Renal pelvis (tissue), 12 donors: ENCODE measurements at places on chromosomes 16 and 17.

DNA sequence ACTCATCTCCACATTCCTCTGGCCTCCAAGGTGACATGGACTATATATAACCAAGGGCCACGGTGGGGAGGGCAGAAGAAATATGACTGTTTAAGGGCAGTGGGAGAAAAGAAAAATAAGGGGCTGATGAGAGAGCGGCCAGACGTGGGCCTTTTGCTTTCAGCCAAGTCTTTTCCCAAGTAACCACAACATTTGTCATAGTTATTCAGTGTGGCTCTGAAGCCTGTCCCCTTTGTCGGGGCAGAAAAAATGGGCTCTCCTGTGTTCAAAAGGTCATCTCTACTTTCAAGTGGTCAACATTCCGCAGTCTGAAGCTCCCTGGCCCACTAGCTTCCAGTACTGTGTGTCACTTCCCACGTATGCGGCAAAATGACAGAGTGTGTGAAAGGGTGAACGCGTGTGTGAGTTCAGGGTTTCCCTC is 245.4 kb downstream of the NTN1 start:
- DNase-seq = no peak

GRCh38 chr17:48378238-48378637 is 51.8 kb downstream of the SKAP1 start:
- DNase-seq = no peak

- DNase-seq = peak; percentile 62
Measured at GRCh38 chr17:19762515-19762961, 14.4 kb upstream of the ALDH3A1 start.

GRCh38 chr17:1351971-1352370 is 48.1 kb downstream of the YWHAE start:
- no peak for DNase-seq

- DNase-seq = no peak
Measured at GRCh38 chr16:58125781-58126335, 3.3 kb downstream of the CFAP20 start.

- no peak for DNase-seq
Measured at GRCh38 chr17:81436294-81436849, 41.1 kb downstream of the BAHCC1 start.

GRCh38 chr17:78105551-78105950 is 23.0 kb downstream of the TMC6 start:
- no peak for DNase-seq

- no peak for DNase-seq
Measured at GRCh38 chr17:16877099-16877498, 94.8 kb downstream of the TNFRSF13B start.

DNA sequence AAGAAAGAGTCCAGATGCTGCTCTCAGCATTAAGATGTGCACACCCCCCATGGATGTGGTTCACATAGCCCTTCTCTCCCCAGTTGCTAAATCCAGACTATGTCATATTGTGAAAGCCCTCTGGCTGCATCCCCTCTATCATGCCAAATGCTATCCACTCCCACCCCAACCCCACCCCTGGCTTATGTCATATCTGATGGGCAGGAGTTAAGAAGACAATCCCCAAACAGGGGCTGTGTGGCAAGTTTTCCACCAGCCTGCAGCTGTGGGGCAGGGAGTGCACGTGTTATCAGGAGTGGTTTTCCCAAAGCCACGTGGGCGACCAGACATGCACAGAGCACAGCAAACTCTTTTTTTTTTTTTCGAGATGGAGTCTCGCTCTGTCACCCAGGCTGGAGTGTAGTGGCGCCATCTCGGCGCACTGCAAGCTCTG is 10.0 kb downstream of the FAM117A start:
- DNase-seq = no peak

DNA sequence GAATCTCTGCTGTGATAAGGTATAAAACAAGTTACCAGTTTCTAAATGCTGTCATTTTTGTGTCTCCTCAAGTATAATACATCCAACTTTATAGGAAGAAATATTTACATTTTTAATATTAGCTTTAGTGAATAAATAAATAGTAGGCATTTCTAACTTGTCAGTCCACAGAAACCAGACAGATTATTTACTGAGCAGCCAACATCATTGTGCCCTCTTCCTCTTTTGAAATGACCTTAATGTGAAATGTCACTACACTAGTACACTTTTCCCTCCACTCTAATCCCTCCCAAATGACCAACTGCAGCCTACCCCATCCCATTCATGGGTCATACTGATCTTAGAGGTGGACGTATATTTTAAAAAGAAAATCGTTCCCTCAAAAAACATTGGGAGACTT is 9.2 kb downstream of the STXBP4 start:
- DNase-seq = no peak

GRCh38 chr17:44693609-44694008 is 4.0 kb upstream of the CCDC43 start:
- DNase-seq = no peak

DNA sequence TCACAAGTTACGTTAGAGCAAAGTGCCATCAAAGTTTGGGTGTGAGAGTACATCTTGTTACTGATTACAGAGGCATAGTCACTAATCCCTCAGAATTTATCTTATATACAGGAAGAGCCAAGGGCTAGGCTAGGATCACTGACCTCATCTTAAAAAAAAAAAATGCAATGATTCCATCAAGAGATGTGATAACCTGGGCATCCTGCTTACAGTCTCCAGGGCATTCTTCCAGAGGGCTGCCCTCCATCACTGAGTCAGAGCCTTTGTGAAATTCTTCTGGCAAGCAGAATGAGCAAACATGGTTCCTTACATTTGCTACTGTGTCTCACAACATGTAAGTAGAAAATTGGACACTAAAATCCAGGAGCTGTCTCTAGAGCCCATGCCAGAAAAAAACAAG is 410.6 kb downstream of the ZFHX3 start:
- DNase-seq = no peak

- DNase-seq = no peak
Measured at GRCh38 chr16:84272740-84273320, 21.8 kb upstream of the WFDC1 start.

GRCh38 chr16:8583199-8583598 is 7.1 kb downstream of the TMEM114 start:
- DNase-seq = no peak

- DNase-seq = peak; percentile 48
Measured at GRCh38 chr17:60036796-60037677, 41.7 kb downstream of the HEATR6 start.

GRCh38 chr16:8861563-8862308 is 7.1 kb downstream of the CARHSP1 start:
- DNase-seq = no peak

DNA sequence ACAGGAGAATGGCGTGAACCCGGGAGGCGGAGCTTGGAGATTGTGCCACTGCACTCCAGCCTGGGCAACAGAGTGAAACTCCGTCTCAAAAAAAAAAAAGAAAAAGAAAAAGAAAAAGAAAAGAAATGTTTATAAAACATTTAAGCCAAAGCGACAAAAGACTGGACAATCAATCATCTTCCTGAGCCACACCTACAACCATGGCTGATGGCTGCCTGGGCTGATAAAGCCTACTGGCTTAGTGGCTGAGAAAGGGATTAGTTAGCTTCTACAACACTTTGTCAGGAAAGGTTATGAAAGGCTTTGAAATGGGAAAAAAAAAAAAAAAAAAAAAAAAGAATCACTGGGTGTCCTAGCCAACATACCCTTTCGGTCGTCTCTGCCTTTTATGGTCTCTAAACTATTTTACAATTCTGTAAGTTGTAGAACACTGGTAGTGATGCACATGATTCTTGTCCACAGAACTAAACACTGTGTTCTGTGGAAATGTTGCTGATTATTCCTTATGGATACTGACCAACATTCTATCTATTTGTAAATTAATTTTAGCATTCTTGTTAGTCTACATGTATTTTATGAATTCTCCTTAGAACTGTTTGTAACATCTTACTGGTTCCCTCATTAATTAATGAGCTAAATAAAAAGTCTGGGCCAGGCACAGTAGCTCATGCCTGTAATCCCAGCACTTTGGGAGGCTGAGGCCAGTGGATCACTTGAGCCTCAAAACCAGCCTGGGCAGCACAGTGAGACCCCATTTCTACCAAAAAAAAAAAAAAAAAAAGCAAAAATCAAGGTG is 45.5 kb downstream of the ZZEF1 start:
- no peak for DNase-seq

DNA sequence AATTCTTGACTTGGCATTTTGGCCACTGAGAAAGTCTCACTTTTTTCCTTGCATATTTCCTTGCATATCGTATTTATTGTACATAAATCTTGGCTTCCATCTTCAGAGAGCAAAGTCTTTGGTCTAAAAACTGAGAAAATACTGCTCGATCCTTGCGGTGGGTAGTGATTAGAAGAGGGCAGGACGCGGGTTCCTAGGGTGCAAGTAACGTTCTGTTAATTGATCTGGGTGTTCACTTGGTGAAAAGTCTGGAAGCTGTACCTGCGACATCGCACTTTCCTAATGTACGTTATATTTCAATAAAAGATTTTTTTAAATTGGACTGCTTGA is 758 bp upstream of the UBALD2 start:
- DNase-seq = no peak
